ENCODE measurements at places on chromosomes 13 and 19.

DNA sequence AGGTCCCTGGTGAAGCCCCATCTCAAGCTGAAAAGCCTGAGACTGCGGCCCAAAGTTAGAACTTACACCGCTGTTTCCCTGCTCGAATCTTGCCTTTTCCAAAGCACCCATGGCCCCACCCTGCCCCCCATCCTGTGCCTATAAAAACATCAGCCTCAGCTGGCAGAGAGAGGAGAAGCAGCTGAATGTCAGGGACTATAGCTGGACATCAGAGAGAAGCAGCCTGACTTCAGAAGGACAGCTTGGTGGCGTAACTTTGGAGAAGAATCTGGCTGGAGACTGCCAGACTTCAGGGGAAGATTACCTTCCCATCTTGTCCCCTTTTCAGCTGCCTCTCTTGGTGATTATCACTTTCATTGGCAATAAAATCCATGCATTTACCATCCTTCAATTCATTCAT lies 9.3 kb upstream of the RCBTB2 start:
- no peak for DNase-seq

DNA sequence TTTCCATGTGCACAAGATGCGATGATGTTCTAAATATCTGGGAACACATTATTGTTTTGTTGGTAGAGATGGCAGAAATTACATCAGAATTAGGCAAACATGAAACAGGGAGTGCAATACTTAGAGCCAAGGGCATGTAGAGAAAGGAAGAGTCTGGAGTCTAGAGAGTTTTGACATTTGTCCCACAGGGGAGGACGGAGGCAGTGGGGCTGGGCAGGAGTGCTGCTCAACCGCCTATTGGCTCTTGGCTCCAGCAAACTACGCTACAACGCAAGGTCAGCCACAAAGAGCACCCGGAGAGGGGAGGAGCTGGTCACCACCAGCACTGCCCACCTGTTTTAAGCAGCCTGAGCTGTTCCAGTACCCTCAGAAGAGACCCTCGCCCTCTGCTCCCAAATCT lies 108.3 kb downstream of the ABCC4 start:
- no peak for DNase-seq

DNA sequence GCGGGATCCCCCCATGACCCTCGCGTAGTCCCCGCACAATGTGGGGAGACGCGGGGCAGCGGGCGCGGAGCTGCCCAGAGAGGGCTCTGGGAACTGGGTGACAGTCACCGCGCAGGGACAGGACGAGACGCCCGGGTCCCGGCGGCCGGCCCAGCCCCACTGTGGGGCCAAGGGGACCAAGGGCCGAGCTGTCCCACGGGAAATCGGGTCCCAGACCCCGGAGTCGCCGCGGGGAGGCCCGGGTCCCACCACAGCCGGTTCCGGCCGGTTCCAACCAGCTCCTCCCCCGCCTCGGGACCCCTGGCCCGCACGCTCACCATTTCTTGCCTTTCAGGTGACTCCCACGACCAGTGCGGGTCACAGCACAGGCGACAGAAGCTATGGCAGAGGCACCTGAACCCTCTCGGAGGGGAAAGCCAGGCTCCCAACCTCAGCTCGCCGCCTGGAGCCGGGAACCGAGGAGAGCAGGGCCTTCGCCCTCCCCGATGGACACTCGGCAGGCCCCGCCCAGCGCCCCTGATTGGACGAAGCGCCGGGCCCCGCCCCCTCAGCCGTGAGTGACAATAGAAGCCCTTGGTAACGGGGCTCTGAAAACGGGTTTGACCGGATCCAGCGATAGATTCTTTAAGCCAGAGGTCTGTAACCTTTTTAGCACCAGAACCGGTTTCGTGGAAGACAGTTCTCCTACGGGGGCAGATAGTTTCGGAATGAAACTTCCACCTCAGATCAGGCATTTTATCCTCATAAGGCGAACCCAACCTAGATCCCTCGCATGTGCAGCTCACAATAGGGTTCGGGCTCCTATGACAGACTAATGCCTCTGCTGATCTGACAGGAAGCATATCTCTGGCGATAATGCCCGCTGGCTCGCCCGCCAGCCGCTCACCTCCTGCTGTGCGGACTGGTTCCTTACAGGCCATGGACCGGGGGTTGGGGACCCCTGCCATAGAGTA lies at the start of gene ZNF433:
ZNF433 (minus strand) TSS at position 460 of the 953 bp plus-strand sequence; CDS start at position 320, 140 bp downstream.
- DNase-seq: peak; percentile 57

GRCh38 chr19:5828661-5829566 lies 10.6 kb downstream of the FUT6 start:
- DNase-seq: no peak

DNA sequence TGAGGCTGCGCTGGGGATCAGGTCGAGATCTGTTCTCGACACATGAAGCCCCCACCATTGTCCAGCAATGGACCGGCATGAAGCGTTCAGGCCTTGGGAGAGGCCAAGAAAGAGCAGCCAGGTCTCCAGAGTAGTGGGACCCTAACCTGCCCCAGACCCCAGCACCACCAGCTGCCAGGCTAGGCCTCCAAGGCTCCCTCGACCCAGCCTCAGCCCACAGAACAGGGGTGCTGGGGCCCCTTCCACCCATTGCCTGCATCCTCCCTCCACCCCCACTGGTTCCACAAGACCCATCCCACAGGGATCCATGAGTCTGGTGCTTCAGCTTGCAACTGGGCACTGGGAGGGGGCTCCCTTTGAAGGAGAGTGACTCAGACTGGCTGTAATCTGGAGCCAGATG lies 120.3 kb downstream of the TUBA3C start:
- no peak for DNase-seq

GRCh38 chr13:43470610-43471009 lies 316.2 kb downstream of the ENOX1 start:
- no peak for DNase-seq

DNA sequence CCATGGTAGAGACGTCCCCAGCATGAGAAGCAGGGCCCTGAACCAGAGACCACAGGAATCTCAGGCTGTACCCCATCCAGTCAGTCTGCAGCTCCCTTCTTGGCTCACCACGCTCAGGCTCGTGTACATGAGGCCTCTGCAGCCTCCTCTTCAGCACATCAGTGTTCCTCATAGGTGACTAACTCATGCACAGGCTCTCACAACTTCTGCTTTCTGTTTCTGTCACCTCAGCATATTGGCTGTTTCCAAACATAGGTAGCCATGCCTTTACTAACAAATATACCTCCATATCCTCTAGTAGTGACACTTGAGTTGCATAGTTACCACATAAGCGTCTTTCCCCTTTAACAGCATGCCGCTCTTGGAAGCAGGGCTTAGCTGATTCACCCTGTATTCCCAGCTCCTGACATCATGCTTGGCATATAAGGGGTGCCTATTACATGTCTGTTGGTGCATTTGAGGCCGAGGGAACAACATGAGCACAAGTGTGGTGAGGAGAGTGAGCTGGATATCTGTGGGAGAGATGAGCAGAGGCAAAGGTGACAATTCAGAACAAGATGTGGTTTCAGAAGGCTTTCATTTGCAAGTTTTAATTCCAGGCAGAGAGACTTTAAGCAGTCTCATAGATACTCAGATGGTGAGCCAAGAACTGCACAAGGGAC lies 16.7 kb downstream of the ZNF473 start:
- no peak for DNase-seq

DNA sequence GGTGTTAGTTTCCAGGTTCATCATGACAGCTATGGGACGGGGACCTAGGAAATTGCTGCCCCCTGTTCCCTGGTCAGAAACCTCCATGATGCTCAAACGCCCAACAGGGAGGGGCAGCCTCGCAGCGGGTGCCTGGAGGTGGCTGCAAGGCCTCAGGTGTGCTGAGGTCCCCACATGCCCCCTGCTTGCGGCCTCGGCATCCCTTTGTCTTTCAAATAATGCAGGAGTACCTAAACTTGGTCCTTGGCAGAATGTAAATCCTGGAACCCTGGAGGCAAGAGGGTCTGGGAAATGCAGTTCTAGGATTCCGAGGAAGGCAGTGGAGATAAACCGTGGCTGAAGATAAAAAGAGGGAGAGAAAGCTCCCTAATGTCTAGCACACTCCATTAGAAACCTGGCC lies 52.4 kb downstream of the SKA3 start:
- DNase-seq: no peak

DNA sequence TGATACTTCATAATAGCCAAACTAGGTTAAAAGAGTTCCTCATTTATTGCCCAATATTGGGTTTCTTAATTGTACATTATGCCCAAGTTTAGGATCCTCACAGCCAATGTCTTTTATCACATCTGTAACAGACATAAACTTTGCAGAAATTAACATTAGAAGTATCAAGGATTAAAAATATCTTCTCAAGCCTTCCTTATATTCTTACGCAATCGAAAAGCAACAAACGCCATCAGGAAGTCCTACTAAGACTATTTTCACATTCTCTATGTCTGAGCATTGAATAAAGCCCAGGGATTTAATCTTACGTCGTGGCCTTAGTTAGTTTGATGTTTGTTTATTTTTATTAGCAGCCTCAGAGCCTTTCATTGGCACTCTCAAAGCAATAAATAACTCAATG lies 1660.4 kb upstream of the MIR17HG start:
- no peak for DNase-seq

DNA sequence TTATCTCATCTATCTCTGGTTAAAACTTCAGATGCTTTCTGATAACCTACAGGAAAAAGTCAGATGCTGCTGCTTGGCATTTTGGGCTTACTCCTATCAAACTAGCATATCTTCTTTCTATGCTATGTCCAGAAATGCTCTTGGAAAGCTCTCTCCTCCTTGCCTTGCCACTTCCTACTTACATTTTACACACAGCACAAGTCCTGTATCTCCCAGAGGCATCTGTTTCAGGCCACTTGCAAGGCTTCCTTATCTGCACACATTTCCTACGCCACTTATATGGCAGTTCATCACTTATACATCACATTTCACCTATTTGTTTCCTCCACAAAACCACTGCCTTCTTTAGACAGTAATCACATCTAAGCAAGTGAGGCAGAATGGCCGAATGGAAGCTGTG lies 220.3 kb downstream of the DNAJC15 start:
- no peak for DNase-seq

GRCh38 chr13:105541565-105541964 lies 993.9 kb downstream of the EFNB2 start:
- no peak for DNase-seq

DNA sequence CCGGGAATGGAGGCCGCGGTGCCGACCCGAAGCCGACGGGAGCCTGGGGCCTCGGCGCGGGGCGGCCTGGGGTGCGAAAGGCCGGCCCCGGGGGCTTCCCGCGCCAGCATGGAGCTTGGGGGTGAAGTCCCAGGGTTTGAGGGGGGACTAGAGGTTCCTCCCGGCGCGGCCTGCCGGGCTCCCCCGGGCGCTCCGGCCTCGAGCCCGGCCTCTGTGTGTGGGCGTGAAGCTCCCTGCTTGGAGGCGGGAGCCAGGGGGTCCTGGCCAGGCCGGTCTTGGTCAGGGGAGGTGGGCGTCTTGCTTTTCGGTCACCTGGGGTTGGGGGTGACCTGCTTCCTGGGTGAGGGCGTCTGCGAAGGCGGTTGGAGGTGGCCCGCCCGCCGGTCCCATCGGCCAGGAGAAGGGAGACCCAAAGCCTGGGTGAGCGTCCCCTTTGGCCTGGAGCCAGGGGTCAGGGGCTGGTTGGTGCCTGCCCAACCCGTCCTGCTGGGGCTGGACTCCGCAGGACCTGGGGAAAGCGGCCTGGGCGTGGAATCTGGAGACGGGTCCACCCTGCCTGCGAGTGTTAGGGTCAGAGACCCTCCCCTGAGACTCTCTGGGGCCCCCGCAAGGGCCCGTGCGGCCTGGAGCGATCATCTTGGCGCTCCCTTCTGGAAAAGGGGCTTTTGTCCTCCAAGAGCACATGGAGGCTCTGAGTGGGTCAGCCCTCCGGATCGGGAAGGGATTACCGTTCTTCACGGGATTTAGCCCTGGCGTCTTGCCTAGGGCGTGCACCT lies 535 bp downstream of the BSG start:
- DNase-seq: no peak

All from T-cell (primary cell).